ENCODE measurements at places on chromosomes 2 and 18.

GRCh38 chr2:103527278-103527677, 765.4 kb downstream of the TMEM182 start:
- DNase-seq, result no peak

GRCh38 chr2:220891405-220891804, 680.7 kb downstream of the EPHA4 start:
- no peak for DNase-seq

DNA sequence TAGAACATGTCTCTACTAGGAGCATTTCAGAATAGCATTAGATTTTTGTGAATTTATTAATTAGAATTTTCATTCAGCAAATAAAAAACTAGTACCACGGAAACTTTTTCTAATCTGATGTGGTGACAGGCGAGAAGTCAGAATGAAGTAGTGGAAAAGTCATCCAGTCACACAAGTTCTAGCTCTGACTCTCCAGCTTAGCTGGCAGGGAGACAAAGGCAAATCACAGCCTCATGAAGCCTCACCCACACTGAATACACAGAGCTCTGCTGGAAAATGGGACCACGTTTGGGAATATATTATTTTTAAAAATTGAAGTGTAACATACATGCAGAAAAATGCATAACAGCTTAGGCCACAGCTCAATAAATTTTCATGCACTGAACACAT, 86.1 kb downstream of the L3MBTL4 start:
- DNase-seq, result no peak

DNA sequence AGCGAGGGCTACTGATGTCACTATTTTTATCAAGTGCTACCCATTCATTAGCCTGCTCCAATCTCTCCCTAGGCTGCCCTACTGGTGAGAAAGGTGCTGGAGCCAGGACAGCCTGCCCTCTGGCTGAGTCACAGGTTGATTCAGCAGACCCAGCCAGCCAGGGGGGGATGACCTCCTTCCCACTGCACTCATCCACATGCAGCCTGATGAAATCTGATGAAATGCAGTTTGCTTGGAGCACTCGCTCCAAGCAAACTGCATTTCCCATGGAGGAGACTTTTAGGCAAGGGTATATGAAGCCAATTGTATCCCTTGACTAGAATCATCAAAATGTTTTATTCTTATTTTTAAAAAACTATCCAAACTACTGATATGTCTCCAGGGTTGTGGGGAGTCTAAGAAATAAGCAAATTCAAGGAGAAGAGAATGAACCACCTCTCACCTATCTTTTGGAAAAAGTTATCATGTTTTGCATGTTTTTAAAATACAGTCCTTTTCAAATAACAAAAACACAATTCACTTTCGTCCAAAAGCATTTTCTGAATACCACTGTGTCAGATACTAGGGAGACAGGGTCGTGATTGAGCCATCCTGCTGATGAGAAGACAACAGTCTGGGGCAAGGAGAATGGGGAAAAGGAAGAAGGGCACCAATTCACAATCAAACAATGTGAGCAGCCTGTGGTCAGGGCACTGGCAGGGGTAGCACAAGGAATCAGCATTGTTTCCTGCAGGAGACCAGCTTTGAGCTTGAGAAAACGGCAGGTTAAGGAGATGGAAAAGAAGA, 128.3 kb downstream of the AFF3 start:
- no peak for DNase-seq

- no peak for DNase-seq
Measured at GRCh38 chr2:6927186-6927585, 10.0 kb downstream of the RNF144A start.

GRCh38 chr2:74137651-74138599, 9.8 kb downstream of the BOLA3 start:
- DNase-seq, result no peak

DNA sequence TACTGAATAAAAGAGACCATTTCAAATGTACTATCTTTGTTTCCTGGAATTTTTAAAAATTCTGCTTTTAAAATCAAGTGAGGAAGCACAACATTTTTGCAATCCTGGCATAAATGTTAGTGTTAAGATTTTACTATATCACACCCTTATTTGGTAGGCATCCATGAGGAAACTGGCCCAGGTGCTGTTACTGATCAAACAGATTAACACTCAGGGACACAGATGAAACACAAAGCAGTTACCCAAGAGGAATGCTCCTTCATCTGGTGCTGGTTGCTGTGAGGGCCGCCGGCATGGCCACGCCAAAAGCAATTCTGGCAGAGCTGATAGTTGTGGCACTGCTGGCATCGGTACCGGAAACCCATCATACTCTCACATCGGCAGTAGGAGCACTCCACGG, 96.8 kb downstream of the DTNB start:
- DNase-seq, result no peak

DNA sequence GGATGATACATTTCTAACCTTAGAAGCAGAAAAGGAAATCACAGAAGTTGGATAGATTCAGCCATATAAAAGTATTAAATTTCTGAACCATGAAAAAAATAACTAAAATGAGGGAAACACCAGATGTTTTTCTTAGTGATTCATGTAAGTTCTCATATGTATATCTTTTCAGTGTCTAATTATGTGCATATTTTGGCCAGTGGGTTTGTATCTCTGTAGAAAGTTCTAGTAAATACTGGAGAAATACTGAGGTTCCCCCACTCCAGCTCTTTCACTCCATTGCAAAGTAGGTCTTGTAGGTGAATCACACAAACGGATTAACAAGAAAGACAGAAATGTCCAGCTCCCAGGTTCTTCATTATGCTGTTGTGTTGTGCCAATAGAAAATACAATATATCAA, 222.3 kb downstream of the NEDD4L start:
- DNase-seq, result no peak

DNA sequence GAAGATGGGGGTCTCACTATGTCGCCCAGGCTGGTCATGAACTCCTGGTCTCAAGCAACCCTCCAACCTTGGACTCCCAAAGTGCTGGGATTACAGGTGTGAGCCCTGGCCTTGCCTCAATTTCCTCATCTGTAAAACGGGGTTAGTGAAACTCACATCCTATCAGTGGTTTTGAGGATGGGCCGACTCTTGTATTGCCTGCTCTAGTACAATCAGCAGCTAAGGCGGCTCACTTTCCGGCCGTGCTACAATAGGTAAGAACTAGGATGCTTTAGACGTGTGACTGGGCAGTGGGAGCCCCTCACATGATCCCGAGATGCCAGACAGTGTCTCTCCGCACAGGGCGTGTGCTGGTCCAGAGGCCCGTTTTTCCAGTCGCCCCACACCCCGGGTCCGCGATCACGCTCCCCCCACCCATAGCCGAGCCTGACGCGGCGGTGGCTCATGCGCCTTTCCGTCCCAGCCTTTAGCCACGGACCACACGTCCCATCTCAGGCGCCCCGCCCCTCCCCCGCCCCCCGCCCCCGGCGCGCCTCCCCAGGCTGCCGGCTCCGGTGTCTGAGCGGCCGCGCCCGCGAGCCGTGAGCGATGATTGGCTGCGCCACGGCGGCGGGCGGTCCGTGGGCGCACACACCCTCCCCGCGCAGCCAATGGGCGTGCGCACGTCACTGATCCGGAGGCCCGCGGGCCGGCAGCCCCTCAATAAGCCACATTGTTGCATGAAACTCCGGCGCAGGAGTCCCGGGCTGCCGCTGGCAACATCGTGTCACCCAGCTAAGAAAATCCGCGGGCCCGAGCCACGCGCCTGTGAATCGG, at the start of gene HK2:
HK2 (plus strand) TSS at position 710 of the 816 bp plus-strand sequence. CDS start 454 bp downstream, outside the sequence.
- DNase-seq, result peak; percentile 68

DNA sequence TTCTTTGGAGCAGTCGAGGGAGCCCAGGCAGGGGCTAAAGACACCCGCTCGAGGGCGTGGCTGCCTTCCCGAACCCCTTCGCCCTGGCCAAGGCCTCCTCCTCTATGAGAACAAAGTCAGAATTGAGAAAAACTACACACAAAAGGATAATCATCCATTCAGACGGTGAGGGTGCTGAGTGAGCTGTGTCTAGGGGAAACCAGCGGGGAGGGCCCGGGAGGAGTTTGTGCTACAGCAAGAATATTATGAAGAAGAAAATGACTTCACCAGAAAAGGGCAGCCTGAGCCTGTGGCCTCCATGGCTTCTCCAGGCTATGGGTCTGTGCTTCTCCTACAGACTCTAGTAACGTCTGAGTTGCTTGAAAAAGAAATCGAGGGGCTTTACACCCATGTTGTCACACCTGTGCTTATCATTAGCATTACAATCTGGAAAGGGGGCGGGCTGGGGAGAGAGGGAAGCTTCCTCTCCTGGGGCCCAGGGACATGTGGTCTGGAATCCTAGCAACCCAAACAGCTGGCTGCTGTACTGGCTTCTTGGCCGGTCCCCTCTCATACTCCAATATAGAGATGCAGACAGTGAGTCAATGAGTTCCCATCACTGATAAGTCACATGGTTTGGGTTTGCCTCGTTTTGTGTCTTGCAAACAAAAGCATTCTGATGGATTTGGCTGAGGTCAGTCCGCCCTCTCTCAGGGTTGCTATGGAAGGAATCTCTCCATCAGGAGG, 52.0 kb upstream of the ARL4C start:
- DNase-seq, result no peak

- no peak for DNase-seq
Measured at GRCh38 chr2:54262015-54262765, 6.2 kb upstream of the TSPYL6 start.
